ENCODE measurements at places on chromosomes 7 and 10.

DNA sequence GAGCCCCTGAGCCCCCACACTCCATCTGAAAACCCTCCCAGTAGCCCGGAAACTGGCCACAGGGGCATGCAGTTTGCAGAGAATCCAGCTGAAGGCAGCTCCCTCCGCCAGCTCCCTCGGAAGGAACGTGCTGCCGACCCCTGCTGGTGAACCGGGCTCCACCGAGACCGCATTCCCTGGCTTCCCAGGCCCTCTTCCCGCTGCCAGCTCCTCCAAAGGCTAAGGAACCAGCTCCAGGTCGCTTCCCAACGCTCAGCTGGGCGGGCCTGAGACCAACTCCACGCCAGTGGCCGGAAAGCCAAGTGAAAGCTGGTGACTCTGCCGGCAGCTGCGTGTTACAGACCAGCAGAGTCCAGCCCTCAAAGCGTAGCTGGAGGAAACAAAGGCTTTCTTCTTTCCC, 35.8 kb downstream of the GPER1 start:
- DNase-seq: no peak
- no peaks in the 10 kb centered on the region for H3K27me3 ChIP-seq
- peaks cover 3% of the 10 kb centered on the region for H3K4me1 ChIP-seq

- no peaks in the 10 kb centered on the region for H3K4me1 ChIP-seq
- no peaks in the 10 kb centered on the region for H3K27me3 ChIP-seq
- no peaks in the 10 kb centered on the region for H3K36me3 ChIP-seq
- H3K27ac ChIP-seq: no peak overlapping the region
- no peak for DNase-seq
Observed at GRCh38 chr7:83365746-83366145, 203.1 kb upstream of the PCLO start.

- no peaks in the 10 kb centered on the region for H3K4me1 ChIP-seq
- no peaks in the 10 kb centered on the region for H3K36me3 ChIP-seq
- H3K27ac ChIP-seq: no peak overlapping the region
- no peaks in the 10 kb centered on the region for H3K27me3 ChIP-seq
- DNase-seq: no peak
- no peak overlapping the region for H3K4me3 ChIP-seq
Observed at GRCh38 chr7:2158331-2159175, 74.2 kb downstream of the MAD1L1 start.

DNA sequence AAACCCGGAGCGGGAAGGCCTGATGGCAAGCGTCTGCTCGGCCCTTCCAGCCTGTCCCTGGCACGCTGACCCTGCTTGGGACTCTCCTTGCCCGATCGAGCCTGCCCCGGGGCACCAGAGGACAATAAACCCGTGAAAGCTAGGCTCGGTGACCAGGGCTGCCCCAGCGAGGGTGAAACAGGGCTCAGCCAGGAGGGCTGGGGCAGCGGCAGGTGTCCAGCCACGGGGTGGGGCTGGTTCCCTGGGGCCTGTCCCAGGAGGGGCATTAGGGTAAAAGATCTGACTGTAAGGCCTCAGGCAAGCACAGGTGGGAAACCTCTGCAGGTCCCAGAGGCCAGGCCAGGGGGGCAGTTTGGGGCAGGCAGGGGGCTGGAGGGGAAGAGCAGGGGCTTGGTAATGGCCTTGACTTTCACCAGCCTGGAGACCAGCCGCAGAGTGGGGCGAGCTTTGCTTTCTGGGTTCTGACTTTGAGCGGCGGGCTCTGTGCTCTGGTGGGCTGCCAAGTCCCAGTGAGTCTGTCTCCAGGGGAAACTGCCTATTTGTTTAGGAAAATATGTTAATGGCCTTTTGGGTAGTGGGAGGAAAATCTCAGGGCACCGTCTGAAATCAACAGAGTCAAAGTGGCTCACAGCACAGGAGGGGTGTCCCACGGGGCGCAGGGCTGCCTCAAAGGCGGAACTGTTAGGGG, 68.2 kb upstream of the INPP5A start:
- no peaks in the 10 kb centered on the region for H3K36me3 ChIP-seq
- no peak overlapping the region for H3K4me3 ChIP-seq
- DNase-seq: no peak
- H3K27ac ChIP-seq: no peak overlapping the region
- H3K27me3 ChIP-seq: no peaks in the 10 kb centered on the region

DNA sequence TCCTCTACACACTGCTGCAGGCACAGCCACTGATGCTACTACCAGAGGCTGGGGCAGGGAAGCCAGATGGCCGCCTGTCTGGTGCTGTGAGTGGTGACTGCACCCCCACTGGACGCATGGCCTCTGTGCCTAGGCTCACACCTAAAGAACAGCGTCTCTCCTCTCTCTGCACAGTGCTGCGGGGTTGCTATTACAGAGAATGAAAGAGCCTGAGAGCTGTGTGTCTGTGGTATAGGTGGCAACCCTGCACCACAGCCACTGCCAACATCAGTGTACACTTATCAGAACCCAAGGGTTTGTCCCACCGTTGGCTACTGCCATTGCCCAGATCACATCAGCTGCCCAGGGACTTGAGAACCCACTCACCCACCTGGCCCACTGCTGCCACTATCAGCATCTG, 4.1 kb upstream of the IFIT2 start:
- no peak overlapping the region for H3K27ac ChIP-seq
- DNase-seq: no peak
- no peak overlapping the region for H3K4me3 ChIP-seq
- no peaks in the 10 kb centered on the region for H3K27me3 ChIP-seq

DNA sequence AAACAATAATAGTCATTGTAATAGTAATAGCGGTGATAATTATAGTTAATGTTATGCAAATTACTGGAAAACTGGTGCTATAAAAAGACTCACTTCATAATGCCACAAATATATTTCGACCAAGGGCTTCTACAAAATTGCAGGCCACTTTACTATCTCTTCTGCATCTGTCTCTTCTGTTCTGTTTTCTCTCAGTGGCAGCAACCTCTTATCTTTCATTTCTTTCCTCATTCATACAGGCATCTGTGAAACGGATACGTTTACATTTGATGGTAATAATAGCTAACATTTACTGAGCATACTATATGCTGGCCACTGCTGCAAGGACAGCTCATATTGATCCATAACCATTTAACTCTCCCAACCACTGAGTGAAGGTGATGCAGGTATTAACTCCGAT, 537.4 kb upstream of the PFKP start:
- no peak for DNase-seq
- no peaks in the 10 kb centered on the region for H3K36me3 ChIP-seq
- no peaks in the 10 kb centered on the region for H3K4me1 ChIP-seq
- no peaks in the 10 kb centered on the region for H3K27me3 ChIP-seq
- H3K4me3 ChIP-seq: no peak overlapping the region

DNA sequence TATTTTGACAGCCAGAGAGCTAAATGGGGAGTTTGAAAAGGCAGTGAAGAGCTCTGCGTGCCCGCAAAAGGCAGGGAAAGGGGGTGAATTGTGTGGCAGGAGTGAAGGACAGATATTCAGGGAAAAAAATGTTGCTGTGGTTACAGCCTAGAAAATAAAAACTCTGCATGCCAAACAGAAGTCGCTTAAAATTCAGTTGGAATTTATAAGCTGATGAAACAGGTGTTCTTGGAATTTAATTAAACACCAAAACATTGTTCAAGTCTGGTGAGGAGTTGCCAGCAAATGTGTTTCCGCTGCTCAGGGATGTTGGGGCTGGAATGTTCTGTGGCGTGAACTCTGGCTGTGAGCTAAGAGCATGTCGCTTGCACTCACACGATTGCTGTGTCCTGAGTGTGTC, 169.3 kb downstream of the ADRA2A start:
- DNase-seq: no peak
- no peak overlapping the region for H3K4me3 ChIP-seq
- no peaks in the 10 kb centered on the region for H3K36me3 ChIP-seq
- no peak overlapping the region for H3K27ac ChIP-seq

DNA sequence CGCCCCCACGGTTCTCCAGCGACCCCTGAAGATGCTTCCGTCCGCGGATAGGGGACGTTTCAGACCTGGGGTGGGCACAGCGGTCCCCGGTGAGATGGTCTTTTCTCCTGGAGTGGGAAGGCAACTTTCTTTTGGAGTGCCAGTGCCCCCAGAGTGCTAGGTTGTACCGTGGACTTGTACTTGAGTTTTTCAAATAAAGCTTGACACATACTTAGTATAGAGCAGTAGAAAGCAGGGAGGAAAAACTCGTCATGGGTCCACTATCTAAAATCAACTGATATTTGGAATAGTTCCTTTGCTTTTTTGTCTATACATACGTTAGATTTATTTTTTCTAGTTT, 28.4 kb downstream of the RBM20 start:
- DNase-seq: no peak
- H3K4me3 ChIP-seq: peak overlapping the region; percentile 88
- H3K4me1 ChIP-seq: peaks cover 3% of the 10 kb centered on the region
- no peaks in the 10 kb centered on the region for H3K36me3 ChIP-seq
- H3K27me3 ChIP-seq: no peaks in the 10 kb centered on the region

DNA sequence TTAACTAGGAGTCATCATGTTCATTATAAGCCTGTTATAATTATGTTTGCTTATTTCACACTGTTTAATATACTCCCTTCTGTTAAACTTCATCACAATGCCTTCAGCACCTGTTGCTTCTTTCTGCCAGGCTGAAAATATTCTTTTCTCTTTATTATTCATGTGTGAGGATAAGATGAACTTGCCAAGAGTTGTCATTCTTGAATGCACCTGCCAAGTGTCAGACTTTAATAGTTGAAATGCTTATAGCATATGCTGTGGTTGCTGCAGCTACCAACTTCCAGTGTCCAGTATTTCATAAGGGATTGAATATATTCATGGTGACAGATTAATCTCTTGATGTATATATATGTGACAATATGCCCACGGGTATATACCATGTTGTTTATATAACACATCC, 339.2 kb upstream of the MEOX2 start:
- no peak overlapping the region for H3K27ac ChIP-seq
- H3K4me1 ChIP-seq: no peaks in the 10 kb centered on the region
- no peaks in the 10 kb centered on the region for H3K36me3 ChIP-seq
- H3K27me3 ChIP-seq: no peaks in the 10 kb centered on the region
- no peak overlapping the region for H3K4me3 ChIP-seq

GRCh38 chr10:123994417-123995081, 98.8 kb downstream of the CHST15 start:
- peak overlapping the region; percentile 32 for H3K4me3 ChIP-seq
- peaks cover 17% of the 10 kb centered on the region for H3K27me3 ChIP-seq
- no peaks in the 10 kb centered on the region for H3K36me3 ChIP-seq
- peak; percentile 80 for DNase-seq
- peaks cover 9% of the 10 kb centered on the region for H3K4me1 ChIP-seq

GRCh38 chr10:51709324-51709972, 10.1 kb upstream of the CSTF2T start:
- no peaks in the 10 kb centered on the region for H3K27me3 ChIP-seq
- no peak overlapping the region for H3K4me3 ChIP-seq
- no peaks in the 10 kb centered on the region for H3K36me3 ChIP-seq
- no peak overlapping the region for H3K27ac ChIP-seq
- DNase-seq: no peak
- H3K4me1 ChIP-seq: peaks cover 18% of the 10 kb centered on the region

GRCh38 chr7:21707566-21707965, 164.7 kb downstream of the DNAH11 start:
- no peaks in the 10 kb centered on the region for H3K36me3 ChIP-seq
- H3K4me3 ChIP-seq: no peak overlapping the region
- DNase-seq: no peak
- no peaks in the 10 kb centered on the region for H3K4me1 ChIP-seq
- H3K27ac ChIP-seq: no peak overlapping the region

DNA sequence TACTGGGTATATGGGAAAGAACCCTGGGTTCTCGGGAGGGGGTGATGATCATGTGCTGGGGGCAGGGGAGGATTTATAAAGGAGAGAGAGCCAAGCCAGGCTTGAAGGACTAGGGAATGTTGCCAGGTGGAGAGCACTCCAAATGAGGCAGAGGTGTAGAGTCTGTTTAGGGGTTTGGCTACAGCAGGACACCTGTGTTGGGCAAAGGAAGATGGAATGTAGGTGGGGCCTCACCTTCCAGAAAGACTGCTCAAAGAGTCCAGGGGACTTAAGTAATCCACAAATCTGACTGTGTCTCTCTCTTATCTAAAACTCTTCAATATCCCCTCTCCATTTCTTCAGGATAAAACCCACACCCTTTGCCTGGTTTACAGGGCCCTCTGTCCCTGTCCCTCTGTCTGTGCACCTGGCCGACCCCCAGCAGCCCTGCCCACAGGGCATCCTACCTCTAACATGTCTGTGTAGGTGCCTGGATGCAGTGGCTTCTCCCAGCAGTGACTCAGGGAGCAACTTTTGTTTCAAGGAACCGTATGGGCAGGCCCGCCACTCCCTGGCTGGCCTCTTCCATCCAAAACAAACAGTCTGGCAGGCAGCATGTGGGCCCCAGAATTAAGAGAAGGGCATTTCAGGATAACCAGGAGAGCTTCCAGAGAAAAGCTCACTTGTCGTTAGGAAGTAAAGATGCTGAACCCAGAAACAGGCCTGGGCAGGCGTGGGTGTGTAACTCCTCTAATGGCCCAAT, 10.6 kb upstream of the PLEKHA1 start:
- no peak overlapping the region for H3K4me3 ChIP-seq
- no peaks in the 10 kb centered on the region for H3K4me1 ChIP-seq
- no peak overlapping the region for H3K27ac ChIP-seq
- no peak for DNase-seq

DNA sequence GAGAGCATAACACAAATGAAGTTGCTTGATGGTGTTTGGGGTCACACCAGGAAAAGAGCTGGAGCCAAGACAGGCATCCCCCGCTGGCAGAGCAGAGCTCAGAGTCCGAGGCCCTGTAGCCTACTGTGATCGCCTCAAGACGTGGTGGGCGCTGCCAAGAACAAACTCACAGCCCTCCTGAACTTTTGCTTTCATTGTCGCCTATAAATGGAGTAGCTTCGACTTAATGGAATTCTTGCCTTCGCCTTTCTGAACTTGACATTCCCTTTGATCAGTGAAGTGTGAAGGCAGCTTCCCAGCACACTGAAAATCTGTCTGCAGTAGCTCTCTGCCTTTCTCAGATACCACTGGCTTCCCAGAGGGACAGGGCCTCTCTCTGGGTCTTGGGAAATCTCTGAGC, 21.3 kb downstream of the CPXM2 start:
- DNase-seq: no peak
- H3K27me3 ChIP-seq: no peaks in the 10 kb centered on the region
- no peaks in the 10 kb centered on the region for H3K36me3 ChIP-seq
- no peaks in the 10 kb centered on the region for H3K4me1 ChIP-seq
- H3K27ac ChIP-seq: no peak overlapping the region

- H3K4me3 ChIP-seq: no peak overlapping the region
- H3K4me1 ChIP-seq: no peaks in the 10 kb centered on the region
- H3K27me3 ChIP-seq: no peaks in the 10 kb centered on the region
- no peak overlapping the region for H3K27ac ChIP-seq
- DNase-seq: no peak
- no peaks in the 10 kb centered on the region for H3K36me3 ChIP-seq
Observed at GRCh38 chr7:146826329-146826728, 709.7 kb downstream of the CNTNAP2 start.

GRCh38 chr7:6545398-6546126, 5.7 kb downstream of the GRID2IP start:
- no peaks in the 10 kb centered on the region for H3K36me3 ChIP-seq
- no peaks in the 10 kb centered on the region for H3K27me3 ChIP-seq
- no peak overlapping the region for H3K4me3 ChIP-seq
- H3K27ac ChIP-seq: peak overlapping the region; percentile 25

DNA sequence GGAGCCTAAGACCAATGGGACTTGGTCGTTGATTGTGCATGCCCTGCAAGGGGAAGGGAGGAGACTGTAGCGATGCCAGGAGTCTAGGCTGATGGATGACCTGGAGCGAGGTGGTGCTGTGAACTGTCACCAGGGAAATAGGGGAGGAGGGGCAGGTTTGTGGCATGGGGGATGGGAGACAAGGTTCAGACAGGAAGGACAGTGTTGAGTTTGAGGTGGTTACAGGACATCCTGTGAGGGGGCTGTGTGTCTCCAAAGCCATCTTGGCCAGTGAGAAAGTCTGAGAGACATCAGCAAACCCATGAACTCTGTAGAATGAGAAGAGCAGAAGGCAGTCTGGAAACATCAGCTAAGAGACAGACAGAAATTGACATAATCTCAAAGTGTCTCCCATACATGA, 38.5 kb upstream of the KDM7A start:
- H3K36me3 ChIP-seq: no peaks in the 10 kb centered on the region
- no peak overlapping the region for H3K4me3 ChIP-seq
- no peak overlapping the region for H3K27ac ChIP-seq
- peaks cover 21% of the 10 kb centered on the region for H3K4me1 ChIP-seq
